Activated T-helper 2 cell treated with anti-CD3 and anti-CD28 coated beads, Interferon-gamma antibody, Interleukin-2, Interleukin-4, amounts not matched to agents 10 μg/mL and 5 μg/mL and 100 μg/mL, durations not matched to agents 14 hours and 24 hours and 36 hours (primary cell): ENCODE measurements at places on chromosomes 6 and 20. TPM values are rescaled to one million over a fixed set of nuclear protein-coding genes. Genes with fewer than 3 reads are reported as not detected.

The C20orf204 gene
- 3.8 and 4.3 TPM in 2 replicates for total RNA-seq

The MUCL3 gene
- total RNA-seq: not detected in 2 replicates

The SSR1 gene
- total RNA-seq: 196 and 203 TPM in 2 replicates

The IL17A gene
- 0.18 TPM in 1 of 2 replicates, not detected in the other for total RNA-seq

The FOXS1 gene
- not detected in 2 replicates for total RNA-seq

The HLA-C gene
- 895 and 906 TPM in 2 replicates for total RNA-seq

The GCNT2 gene
- total RNA-seq: 2.0 and 2.8 TPM in 2 replicates

The CALHM6 gene
- total RNA-seq: 8.6 and 9.7 TPM in 2 replicates

The MATN4 gene
- total RNA-seq: 0.39 and 0.64 TPM in 2 replicates

The FAM217A gene
- not detected in 2 replicates for total RNA-seq

The TINAG gene
- total RNA-seq: not detected in 2 replicates

The LZTS3 gene
- total RNA-seq: 0.64 and 0.66 TPM in 2 replicates

The ZBTB9 gene
- 11.4 and 11.5 TPM in 2 replicates for total RNA-seq

The FAM184A gene
- total RNA-seq: 2.6 and 2.9 TPM in 2 replicates

The NOX3 gene
- total RNA-seq: not detected in 2 replicates
